ENCODE measurements at places on chromosomes 3 and 15.

DNA sequence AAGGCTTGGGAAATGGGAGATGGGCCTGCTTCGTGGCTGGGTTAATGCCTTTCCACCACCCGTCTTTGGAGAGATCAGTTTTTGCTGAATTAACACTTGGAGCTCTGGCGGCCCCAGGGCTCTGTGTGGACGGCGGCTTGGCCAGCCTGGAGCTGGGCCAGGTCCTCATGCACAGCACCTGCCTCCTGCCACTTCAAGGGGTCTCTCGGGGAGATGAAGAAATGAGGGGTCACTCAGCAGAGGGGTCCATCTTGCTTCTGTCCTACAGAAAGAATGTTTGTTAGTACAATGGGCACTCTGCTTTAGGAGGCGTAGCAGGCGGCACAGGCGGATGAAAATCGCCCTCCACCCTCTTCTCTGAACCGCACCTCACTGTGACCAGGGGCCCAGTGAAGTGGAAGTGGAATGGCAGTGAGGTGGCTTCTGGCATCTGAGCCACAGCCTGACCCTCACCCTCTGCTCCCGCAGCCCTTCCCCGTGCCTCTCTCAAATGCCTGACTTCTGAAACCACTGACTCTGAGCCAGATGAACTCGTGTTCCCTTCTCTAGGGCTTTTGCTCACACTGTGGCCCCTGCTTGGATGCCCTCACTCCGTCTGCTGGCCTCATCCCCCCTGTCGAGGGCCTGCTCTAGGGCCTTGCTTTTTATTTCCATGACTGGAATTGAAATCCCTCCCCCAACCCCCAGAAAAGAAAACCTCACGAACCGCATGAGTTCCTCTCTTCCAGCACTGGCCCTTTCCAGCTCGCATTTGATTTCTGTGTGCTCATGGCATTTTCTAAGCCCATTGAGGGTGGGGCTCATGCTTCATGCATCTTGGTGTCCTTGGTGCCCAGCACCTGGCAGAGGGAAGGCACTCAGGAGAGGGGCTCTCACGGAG lies 42.2 kb downstream of the CHDH start:
- peak; percentile 42 for DNase-seq

DNA sequence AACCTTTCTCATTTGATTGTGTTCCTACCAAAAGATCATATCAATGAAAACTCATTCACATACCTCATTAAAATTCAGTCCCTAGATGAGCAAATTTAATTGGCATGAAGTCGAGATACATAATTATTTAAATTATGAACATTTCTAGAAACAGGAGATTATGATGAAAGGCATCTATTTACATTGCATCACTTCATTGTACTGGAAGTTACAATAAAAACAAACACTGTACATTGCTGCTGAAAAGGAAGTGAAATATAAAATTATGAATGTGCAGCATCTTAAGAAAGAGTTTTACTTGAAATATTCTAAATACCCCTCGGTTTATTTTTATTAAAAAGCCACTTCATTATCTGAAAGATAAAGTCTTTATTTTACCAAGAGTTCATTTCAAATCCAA lies 163.4 kb upstream of the ZNF385D start:
- DNase-seq = no peak

GRCh38 chr3:15812183-15812582 lies 14.4 kb upstream of the ANKRD28 start:
- no peak for DNase-seq

DNA sequence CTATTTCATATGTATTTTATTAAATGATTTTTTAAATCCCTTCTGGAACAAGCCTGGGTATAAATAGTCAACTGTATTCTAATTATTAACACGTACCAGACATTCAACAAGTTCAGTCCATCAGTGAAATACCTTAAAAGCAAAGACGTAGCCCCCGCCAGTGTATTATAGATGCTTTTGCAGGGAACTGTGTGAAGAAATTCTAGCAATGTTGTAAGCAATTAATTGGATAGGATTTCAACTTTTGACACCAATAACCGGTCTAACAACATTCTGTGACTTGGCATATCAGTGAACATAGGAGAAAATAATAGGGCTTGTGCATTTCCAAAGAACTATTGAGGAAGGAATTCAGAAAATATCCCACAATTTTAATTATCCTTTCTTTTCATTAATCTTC lies 67.2 kb upstream of the TGFBR2 start:
- DNase-seq = no peak

DNA sequence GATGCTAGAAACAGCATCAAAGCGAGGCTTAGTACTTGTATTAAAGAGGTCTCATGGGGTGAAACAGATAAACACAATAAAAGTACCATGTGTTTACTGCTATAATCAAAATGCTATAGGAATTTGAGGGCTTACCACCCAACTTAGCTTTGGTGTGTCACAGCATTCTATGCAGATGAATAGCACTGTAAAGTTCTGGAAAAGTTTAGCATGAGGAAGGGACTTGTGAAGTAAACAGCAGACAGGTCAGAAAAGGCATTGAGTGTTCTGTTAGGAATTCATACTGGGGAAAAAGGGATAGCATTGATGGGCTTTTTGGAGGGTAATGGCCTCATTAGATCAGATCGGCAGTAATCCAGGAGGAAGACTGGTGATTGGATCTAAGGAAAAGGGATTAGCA lies 505.3 kb downstream of the NLGN1 start:
- DNase-seq = no peak

- no peak for DNase-seq
These were observed 177.2 kb downstream of the POLR2M start for GRCh38 chr15:57883701-57884100.

DNA sequence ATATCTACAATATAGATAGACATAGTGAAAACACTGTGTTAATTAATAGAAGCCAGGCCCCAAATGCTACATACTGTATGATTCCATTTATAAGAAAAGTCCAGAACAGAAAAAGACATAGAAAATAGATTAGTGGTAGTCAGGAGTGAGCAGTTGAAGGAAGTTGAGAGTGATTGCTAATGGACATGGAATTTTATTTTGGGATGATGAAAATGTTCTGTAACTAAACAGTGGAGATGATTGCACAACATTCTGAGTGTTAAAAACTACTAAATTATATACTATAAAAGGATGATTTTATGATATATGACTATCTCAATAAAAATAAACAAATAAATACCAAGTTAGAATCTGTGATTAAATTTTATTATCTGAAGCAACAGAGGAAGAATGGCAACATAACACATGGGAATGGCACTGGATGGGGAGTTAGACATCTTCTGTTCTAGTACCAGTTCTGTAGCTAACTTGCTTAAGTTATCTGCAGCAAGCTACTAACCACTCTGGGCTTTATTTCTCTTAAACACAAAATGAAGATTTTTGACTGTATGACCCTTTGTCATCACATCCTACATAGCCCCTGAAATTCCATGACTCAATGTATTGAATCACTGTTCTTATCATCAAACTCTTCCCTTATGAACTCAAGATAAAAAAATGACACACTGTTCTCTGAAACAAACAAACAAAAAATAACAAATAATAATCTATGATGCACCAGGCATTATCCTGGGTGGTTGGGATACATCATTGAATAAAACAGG lies 612.7 kb downstream of the TBL1XR1 start:
- no peak for DNase-seq

- DNase-seq = peak; percentile 66
These were observed 919.3 kb downstream of the TUSC7 start for GRCh38 chr3:117628823-117629291.

- no peak for DNase-seq
These were observed 97.3 kb upstream of the LRRN1 start for GRCh38 chr3:3701949-3702348.

GRCh38 chr3:191387441-191388077 lies 57.2 kb upstream of the UTS2B start:
- no peak for DNase-seq

- no peak for DNase-seq
These were observed 30.8 kb downstream of the MDFIC2 start for GRCh38 chr3:70281663-70282062.

GRCh38 chr15:48887144-48887543 lies 9.2 kb downstream of the EID1 start:
- DNase-seq = no peak

DNA sequence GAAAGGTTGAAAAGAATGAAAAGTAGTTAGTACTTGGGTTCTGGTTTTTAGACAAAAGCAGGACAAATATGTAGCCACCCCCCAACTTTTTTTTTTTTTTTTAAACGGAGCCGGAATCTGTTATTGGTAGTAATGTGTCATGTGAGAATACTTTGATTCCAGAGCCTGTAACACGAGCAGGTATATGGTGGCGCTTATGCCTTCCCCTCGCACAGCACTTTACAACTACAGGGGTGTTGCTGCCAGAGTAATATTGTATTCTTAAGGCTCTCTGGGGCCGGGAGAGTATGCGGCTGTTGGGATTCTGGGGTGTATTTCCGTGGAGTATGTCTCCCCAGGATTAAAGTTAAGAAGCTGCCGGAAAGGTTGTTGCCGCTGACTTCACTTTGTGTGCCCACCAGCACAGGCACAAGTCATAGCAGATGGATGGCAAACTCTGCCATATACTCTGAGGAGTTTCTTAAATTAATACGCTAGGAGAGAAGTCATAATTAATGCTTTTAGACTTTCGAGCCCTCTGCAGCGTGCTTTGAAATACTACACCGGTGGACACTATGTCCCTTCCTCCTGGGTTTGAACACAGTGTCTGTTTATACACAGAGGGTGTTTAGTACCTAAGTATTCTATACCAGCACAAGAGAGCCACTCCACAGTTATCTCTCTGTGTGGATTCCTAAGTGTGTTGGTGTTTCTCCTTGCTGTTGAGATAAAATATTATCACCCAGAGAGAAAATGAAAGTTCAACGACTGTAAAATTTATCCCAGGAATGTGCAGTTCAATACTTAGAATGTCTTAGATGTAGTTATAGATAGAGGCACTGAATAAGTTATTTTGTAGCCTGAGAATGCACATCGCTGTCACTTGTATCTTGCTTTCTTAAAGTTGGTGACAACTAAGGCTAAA lies 1.4 kb downstream of the MBNL1 start:
- DNase-seq = peak; percentile 73

DNA sequence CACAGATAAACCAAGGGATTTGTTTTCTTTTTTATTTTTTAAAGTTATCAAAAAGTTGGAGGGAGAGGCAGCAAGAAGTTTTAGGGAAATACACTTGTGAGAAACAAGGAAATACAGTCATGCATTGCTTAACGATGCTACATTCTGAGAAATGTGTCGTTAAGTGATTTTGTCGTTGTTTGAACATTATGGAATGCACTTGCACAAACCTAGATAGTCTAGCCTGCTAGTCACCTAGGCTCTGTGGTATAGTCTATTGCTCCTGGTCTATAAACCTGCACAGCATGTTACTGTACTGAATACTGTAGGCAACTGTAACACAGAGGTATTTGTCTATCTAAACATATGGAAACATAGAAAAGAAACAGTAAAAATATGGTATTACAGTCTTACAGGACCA lies 2.0 kb upstream of the NFKBIZ start:
- no peak for DNase-seq

- DNase-seq = no peak
These were observed 107.0 kb downstream of the GREM1 start for GRCh38 chr15:32824777-32825176.

- no peak for DNase-seq
These were observed 69.9 kb downstream of the EPHB3 start for GRCh38 chr3:184631472-184631861.

DNA sequence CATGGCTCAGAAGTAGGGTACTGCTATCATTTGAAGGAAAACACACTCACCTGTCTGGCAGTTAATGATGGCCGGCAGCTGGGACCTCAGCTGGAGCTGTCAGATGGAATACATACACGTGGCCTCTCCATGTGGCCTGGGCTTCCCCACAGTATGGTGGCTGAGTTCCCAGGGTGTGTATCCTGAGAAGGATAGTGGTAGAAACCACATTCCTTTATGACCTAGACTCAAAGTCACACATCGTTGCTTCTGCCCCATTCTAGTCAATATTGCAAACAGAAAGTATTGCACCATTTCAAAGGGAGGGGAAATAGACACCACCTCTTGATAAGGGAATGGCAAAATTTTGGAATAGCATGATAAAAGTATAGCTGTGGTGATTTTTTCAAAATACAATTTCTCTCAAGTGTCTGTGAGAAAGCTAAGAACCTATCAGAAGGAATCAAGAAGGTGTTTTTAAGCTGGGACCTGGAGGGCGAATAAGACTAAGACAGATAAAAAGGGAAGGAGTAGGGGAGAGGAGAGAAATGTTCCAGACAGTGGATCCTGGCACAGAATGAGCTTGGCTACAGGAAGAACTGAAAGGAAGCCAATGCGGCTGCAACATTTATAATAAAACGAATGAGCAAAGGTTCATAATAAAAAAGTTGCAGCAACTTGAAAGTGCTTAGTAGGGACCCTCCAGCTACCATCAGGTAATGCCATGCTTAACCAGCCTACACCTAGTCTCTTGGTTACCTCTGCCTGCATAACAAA lies 40.1 kb upstream of the GALNT15 start:
- DNase-seq = no peak

GRCh38 chr3:12139111-12139511 lies 19.6 kb downstream of the TIMP4 start:
- DNase-seq = peak; percentile 56

- no peak for DNase-seq
These were observed 105.0 kb upstream of the ICE2 start for GRCh38 chr15:60583946-60584345.

Measured in right forelimb (tissue), 1 donor.